Stimulated activated CD4-positive, alpha-beta T cell treated with anti-CD3 and anti-CD28 coated beads, Interleukin-15, amount 100 ng/mL, for 48 hours (primary cell): ENCODE measurements at places on chromosomes 12 and 14.
A peak's percentile ranks its signal among the peaks of the same experiment; 100 is the strongest.

- no peak for DNase-seq
Observed at GRCh38 chr14:32341947-32342846, 13.1 kb downstream of the AKAP6 start.

GRCh38 chr14:101456246-101457175 lies 104.8 kb upstream of the DIO3 start:
- no peak for DNase-seq

- DNase-seq: no peak
Observed at GRCh38 chr12:13088496-13088895, 15.0 kb downstream of the GSG1 start.

- no peak for DNase-seq
Observed at GRCh38 chr14:69701857-69702256, 65.1 kb upstream of the SRSF5 start.

DNA sequence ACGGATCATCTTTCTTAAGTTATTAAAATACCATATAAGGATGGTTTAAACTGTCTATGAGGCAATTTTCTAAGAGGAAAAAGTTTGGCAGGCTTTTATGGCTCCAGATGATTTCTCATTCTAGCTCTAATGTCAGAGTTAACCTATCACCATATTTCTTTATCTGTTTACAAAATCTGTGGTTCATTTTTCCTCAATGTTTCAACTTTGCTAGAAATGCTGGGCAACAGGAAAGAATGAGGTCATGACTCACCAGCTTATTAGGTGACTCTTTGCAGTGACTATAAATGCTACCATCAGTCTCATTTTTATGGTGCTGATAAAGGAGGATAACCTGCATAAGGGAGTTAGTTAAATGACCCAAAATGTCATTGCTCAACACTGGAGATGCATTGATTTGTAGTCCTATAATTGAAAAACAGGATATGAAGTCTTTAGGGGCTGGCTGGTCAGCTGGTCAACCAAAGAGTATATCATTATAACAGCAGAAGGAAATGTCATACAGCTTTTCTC lies 45.3 kb upstream of the RAP1B start:
- DNase-seq: no peak

- no peak for DNase-seq
Observed at GRCh38 chr12:52847335-52848102, 1.3 kb downstream of the KRT78 start.

DNA sequence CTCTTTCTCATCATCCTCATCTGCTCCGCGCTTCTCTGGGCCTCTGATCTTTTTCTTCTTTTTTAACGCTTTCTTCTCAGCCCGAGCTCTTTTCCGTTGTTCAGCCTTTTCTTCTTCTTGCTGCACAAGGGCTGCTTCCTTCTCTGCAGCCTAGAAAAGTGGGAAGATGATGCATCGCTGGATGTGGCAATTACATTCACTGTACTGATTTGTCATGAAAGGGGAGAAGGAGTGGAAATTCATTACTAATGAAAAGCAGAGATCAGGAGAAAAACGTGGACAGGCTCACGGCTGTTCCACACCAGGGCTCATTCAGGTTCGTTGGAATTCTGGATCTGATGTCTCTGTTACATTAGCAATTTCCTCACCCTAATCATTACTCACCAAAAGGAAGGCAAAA lies 15.1 kb downstream of the FICD start:
- no peak for DNase-seq

DNA sequence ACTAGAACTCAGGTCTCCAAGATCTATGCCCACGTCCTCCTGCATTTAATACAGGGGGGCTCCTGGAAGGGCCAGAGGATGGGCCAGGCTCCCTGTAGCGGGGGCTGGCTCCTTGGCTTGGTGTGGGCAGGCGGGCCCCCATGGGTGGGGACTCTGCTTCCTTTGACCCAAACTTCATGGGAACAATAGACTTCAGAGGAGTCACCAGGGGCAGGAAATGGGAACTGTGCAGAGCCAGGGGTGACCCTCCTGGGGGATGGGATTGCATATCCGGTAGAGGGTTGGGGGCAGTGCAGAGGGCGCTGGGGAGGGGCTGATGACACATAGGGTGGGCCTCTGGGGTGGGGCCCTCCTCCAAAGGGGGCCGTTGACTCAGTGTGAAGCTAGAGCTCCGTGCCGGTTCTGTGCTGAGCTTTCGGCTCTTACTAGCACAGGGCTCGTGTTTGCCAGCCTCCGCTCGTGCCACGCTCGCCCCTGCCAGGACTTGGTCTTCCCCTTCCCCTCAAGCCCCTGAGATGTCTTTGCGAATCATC lies 4.6 kb downstream of the TEAD4 start:
- no peak for DNase-seq

GRCh38 chr12:99137124-99137855 lies 492.2 kb downstream of the APAF1 start:
- no peak for DNase-seq

DNA sequence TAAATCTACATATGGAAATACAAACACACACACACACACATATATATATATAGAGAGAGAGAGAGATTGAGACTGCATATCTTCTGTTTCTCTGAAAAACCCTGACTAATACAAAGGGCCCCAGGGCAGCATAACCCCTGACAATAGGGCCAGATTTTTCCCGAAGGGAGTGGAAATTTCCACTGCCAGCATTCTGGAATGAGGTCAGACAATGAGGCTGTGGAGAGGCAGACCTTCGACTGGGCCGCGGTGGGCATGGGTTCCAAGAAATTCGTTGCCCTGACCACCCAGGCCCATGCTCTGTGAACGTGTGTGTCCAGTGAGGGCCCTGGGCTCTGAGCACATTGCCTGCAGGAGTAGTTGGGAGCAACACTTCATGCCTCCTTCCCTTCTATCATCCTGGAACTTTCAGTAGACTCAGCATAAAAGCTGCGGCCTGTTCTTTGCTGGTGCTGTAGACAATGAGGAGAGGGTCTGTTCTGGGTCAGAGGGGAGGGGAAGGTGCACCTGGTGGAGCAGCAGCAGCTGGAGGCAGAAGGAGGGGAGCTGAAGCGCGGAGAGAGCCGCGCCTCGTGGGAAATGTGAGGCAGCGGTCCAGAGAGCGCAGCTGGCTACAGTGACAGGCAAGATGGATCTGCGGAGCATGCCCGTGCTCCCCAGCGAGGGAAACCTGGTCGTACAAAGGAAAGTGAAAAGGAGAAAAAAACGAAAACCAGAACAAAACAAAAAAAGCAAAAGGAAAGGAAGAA lies 25.6 kb upstream of the CCDC60 start:
- DNase-seq: no peak

DNA sequence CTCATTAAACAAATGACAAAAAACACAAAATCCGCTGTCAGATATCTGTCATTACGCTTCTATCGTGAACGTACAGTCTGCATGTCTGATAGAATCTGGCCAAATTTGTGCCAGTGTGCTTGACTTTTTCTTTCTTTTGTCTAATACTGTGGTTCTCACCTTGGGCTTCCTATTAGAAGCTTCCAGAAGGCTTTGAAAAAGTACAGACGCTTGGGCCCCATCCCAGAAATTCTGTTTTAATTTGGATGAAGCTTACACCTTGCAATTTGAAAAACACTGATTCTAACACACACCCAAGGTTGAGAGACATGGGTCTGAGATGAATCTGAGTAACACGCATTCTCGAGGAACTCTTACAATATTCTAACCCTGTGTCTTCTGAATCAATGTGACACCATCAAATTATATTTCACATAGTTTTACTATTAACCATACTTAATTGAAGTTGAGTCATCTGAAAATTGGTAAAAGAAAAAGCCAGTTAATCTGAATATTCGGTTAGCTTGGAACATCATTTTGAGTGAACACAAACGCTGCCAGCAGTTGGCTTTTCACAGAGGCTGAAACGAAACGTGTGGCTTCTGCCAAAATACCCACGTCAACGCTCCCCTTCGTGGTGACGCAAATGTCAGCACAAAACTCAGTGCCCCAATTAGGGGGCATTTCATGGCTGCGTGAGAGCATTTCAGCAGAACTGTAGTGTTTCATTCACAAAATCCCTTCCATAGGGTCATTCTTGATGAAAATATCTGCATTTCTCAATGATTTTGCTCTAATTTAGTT lies 420.5 kb downstream of the TMEM132D start:
- DNase-seq: no peak

DNA sequence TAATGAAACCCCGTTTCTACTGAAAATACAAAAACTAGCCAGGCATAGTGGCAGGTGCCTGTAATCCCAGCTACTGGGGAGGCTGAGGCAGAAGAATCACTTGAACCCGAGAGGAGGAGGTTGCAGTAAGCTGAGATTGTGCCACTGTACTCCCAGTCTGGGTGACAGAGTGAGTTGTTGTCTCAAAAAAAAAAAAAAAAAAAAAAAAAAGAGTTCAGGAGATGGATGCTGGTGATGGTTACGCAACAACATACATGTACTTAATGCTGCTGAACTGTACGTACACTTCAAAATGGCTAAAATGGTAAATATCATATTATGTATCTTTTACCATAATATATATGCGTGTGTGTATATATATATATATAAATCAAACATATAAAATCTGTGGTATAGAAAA lies 29.0 kb downstream of the ACTN1 start:
- DNase-seq: no peak

DNA sequence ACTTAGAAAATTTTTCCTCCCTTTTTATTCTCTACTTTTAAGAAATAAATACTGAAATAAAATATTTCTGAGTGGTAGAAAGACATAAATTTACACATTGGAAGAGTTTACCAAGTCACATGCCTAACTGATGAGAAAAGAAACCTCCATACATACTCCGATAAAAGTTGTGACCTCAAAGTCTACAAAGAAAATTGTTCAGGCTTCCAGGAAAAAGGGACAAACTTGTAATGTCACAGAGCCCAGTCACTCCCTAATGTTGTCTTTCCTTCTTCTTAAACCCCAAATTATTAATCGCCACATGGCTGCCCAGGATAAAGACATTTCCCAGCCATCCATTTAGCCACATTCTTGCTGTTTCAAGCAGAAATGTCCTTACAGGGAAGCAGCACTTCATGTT lies 455.3 kb downstream of the MDGA2 start:
- DNase-seq: no peak

- no peak for DNase-seq
Observed at GRCh38 chr12:65668981-65669695, 155.1 kb upstream of the HMGA2 start.

DNA sequence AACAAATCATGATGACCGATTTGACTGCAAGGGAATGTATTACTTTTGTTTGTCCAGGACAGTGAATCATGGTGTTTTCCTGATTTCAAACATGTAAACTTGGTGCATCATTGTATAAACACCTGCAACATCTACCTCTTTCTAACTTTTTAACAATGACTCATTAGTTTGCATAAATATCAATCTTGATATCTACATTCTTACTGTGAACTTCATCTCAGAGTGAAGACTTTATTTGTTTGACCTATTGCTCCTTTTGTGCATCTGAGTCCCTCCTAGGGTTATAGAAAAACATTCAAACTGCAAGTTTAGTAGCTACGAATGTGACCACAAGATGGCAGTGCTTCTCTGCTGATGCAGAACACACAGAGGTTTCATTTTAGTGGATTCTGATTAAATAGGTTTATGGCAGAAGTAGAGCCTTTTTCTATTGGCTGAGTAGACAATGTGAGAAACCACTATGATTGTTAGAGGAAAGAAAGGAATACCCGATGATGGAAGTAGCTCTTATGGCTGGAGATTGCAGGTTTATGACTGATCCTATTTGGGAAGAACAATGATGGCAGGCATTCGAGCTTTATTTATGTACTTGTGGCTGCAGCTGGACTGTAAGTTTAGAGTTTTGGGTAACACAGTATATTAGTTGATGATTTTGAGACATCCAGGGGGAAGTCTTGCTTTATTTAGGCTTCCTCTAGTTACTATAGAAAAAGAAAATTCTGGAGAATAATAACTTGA lies 244.2 kb upstream of the OR4E1 start:
- no peak for DNase-seq

DNA sequence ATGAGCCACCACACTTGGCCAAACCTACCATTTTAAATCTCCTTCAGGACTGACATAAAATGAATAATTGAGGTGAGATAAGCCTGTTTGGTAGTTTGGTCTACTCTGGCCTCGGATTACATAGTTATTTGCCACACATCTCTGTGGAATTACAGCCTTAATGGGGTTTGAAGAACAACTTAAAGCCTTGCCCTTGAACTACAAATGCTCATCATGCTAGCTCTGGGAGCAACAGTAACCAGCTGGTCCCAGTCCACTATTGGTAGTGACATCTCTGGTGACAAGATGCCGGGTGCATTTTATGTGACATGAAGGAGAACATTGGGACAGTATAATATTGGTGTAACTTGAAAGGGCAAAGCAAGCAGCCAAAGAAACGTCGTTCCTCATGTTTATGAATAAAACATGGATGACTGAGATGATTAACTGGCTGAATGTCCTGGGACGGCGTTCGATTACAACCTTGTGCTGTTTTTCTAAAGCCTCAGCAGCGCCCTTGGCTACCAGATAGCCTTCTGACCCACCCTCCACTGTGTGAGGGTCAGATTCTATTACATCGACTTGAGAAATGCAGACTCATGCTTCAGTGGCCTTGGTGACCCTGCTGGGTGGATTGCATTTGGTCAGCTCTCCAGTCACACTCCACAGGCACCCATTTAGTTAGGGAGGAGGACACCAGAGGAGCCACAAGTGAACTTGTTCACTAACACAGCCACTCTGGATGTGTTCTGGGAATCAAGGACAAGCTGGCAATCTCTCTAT lies 41.5 kb downstream of the BEST3 start:
- DNase-seq: no peak

DNA sequence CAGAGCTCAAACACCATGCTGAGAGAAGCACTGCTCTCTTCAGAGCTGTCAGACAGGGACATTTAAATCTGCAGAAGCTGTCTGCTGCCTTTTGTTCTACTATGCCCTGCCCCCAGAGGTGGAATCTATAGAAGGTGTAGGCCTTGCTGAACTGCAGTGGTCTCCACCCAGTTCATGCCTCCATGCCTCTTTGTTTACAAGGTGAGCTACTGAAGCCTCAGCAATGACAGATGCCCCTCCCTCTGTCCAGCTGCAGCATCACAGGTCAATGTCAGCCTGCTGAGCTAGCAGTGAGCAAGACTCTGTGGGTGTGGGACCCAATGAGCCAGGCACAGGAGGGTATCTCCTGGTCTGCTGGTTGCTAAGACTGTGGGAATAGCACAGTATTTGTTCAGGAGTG lies 25.4 kb upstream of the CCDC198 start:
- DNase-seq: no peak

DNA sequence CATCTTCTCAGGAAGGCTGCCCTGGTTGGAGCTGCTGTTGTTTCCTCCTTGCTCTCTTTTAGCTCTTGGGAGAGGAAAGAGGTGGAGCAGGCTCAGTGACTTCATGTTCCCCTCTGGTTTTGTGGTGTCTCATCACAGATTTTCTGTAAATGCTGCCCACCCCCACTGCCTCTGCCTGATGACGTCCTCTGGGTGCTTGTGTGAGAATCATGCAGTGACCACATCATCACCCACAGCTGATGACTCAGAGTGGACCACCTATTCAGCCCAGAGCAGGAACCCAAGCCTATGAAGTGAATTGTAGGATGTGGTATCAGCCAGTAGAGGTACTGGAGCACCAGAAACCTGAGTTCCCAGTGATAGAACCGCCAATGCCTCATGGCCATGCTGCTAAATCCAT lies at the start of gene GZMB:
GZMB (minus strand) TSS at position 33 of the 400 bp plus-strand sequence; CDS start at position 3, 30 bp downstream.
- peak; percentile 80 for DNase-seq

- DNase-seq: no peak
Observed at GRCh38 chr14:31269634-31270195, 62.1 kb upstream of the HECTD1 start.
